ENCODE measurements at places on chromosomes 16 and 17.

DNA sequence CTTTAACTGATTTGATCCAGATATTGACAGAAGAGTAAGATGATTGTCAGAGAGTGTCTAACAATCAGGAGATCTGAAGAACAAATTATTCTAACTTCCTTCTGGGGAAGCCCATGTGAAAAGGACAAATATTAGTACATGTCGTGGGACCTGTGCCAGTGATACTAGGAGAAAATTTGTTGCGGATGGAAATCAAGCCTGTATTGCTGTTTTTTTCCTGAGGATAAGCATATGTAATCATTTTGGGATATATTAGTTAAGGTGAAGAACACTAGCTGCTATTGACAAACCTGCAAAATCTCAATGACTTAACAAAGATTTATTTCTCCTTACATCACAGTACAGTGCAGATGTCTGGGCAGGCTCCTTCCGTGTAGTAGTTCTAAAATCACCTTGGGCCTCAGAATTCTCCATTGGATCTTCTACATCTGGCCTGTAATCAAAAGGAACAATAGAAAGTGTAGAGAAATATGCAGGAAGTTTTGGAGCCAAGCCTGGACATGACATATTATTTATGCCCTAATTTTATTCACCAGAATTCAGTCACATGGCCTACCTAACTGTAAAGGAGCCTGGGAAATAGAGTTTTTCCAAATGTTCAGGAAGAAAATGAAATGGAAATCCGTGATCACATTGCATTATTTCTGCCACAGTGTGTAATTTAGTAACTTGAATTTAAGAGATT lies 58.3 kb downstream of the CYB561 start:
- DNase-seq = no peak

- DNase-seq = no peak
These were observed 118.1 kb downstream of the HIC1 start for GRCh38 chr17:2172999-2173398.

DNA sequence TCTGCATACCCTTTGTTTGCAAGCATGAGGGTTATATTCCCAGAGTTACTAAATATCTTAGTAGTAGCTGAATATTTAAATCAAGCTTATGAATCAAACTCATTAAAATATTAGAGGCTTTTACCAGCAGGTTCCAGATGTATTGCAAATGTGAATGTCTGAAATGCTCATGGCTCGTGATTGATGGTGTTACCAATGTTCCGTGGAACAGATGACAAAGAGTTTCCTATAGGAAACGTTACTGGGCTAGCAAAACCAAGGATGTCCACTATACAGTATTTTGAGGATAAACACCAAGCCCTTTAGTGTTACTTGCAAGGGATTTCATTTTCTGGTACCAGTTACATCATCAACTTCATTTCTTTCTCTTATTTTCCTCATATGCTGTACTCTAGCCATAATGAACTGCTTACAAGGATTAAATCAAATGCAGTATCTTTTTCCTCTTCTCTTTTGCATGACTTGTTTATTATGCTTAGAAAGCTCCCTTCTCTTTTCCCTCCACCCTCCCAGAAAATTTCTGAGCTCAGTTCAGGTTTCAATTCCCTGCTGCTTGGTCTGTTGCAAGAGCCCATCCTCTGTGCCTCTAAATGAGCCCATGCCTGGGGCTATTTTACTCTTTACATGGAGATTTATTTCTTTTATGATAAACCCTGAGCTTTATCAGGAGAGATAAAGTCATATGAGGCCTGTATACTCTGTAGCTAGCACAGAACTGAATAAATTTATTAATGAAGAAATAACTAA lies 1537.1 kb upstream of the GOT2 start:
- DNase-seq = no peak

DNA sequence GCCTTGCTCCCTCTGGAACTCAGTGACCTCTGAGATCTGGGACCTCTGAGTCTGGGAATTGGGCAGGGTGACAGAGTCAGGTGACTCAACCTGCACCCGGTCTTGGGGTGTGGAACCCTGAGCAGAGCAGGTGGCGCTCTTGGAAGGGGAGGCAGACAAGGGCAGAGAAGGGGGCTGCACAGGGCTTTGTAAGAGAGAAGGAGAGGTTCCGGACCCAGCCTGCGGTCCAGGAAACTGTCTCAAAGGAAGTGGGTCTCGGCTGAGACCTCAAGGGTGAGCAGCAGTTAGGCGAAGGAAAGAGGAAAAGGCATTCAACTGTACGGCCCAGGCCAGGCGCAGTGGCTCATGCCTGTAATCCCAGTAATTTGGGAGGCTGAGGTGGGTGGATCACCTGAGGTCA lies 10.0 kb upstream of the RIPOR1 start:
- DNase-seq = no peak

GRCh38 chr16:68041783-68042182 lies 18.7 kb downstream of the DUS2 start:
- DNase-seq = no peak

DNA sequence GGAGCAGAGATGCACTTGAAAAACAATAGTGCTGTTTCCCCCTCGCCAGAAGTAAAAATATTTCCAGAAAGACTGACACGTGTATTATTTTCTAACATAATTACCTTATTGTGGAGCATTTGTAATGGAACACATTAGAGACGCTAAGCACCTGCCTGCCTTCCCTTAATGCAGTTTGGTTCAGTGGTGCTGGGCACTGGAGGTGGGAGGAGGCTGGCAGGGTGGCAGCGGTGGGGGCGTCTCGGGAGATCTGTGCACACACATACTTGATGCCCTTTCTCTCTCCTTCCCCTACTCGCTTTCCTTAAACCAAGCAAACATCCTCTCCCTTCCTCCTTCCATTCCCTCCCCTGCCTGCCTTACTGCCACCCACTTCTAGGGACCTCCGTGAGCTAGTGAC lies 156.6 kb upstream of the SDK2 start:
- no peak for DNase-seq

- DNase-seq = no peak
These were observed 109.8 kb downstream of the CDK5R1 start for GRCh38 chr17:32596628-32597027.

DNA sequence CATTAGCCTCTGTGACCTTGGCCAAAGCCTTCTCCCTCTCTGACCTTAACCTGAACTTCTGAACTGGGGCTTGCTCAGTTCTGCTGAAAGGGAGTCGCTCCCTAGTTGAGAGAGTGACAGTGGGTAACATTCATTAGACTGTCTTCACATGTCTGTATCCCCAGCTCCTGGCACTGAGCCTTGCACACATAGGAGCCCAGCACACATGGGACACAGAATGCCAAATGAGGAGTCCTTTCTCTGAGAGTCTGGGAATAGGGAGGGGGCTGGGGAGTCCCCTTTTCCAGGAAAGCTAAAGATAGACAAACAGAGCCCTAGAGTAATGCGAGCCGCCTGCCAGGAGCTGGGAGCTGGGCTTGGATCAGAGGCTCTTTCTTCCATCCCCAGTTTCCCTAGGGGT lies 2.5 kb downstream of the TAC4 start:
- no peak for DNase-seq

GRCh38 chr17:67676305-67676704 lies 41.4 kb upstream of the NOL11 start:
- DNase-seq = no peak

DNA sequence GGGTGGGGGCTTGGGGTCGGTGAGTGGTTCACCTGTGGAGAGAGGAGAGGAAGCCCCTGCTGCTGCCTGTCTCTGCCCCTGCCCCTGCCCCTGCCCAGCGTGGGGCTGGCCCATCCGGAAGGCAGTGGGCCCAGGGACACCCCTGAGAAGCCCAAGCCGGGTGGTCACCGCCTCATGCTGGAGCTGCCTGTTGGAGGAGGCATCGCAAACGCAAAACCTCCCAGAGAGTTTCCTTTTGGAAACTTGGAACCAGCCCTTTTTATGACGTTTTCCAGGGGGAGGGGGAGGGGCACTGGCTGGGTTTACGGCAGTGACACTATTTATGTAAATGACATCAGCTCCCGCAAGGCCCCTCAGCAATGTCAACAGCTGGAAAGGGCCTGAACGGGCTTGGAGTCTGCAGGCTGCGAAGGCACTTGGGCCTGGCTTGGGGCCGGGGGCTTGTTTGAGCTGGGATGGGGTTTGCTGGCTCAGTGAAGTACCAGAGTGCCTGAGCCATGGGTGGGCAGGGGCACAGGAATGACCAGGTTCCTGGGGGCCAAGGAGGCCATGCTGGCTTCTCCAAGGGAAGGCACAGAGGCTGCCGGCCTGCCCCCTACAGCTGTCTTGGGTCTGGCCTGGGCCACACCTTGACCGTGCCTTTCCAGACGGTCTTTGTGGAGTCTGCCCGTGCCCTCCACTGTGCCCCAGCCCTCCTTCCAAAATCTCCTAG lies 219.5 kb downstream of the NTN1 start:
- DNase-seq = no peak
